ENCODE measurements at places on chromosomes 4 and X.

DNA sequence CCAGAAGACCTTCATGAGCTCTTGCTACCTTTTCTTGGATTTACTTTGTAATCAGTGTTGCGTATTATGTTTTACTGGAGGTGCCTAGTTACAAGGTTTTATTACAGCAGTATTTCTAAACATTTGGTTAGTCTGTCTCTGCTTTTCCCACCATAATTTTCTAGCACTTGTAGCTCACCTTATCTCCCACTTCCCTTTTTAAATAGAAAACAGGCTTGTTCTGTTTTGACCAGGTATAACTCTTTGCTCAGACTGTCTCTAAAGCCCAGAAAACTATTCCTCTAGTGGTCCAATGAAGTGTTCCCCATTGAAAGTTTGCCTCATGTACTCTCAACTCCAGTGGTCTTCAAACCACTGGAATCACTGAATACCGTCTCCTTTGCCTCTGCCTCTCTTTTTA, 43.9 kb downstream of the AFF1 start:
- no peak for DNase-seq

DNA sequence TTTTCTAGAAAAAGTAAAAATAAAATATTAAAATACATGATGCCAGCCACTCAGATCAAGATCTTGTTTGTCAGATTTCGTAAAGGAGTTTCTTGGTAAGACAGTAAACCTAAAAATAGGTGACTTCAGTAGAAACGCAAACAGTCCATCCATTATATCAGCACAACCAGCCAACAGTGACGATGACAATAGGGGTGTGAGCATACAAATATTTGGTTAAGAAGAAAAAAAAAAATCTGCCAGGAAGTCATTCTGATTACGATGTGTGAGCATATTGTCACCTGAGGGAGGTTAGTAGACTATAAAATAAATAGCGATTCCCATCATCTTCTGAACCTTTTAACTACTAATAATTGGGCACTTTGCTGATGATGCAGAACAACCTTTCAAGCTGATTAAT, 37.6 kb downstream of the SLC7A11 start:
- DNase-seq, result no peak

GRCh38 chr4:157005193-157005592, 33.6 kb upstream of the PDGFC start:
- no peak for DNase-seq

GRCh38 chr4:126451237-126451873, 1136.6 kb downstream of the FAT4 start:
- no peak for DNase-seq

- DNase-seq, result no peak
Measured at GRCh38 chr4:20474119-20474518, 222.4 kb downstream of the SLIT2 start.

DNA sequence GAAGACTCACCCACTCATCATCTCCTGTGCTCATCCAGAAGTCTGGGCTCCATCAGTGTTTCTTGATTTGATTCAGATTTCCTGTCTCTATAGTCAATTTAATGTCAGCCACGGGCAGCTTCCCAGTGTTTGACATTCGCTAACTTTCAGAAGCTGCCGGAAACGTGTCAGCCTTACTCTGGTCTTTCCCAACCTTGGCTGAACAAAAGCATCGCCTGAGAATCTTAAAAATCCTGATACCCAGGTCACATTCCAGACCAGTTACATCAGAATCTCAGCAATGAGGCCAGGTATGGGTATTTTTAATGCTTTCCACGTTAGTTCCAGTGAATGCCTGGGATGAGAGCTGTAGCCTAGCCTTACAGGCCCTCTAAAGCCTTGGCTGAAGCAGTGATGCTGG, 233.8 kb downstream of the FRMPD4 start:
- DNase-seq, result no peak

- peak; percentile 61 for DNase-seq
Measured at GRCh38 chr4:163164591-163164990, 2.1 kb downstream of the NAF1 start.

DNA sequence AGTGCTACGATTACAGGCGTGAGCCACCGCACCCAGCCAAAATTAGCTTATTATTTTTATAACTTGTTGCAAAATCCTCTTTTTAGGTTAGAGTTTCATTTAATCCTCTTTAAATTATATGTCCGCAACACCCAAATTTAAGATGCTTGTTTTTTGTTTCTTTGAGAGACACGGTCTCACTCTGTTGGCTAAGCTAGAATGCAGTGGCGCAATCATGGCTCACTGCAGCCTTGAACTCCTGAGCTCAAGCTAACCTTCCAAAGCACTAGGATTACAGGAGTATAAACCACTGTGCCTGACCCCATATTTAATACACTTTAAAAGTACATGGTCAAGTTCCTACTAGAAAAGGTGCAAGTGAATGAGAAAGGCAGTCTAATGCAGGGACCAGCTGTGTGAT, 2.2 kb downstream of the RBBP7 start:
- DNase-seq, result no peak

- no peak for DNase-seq
Measured at GRCh38 chr4:173153445-173153844, 15.2 kb upstream of the GALNT7 start.

DNA sequence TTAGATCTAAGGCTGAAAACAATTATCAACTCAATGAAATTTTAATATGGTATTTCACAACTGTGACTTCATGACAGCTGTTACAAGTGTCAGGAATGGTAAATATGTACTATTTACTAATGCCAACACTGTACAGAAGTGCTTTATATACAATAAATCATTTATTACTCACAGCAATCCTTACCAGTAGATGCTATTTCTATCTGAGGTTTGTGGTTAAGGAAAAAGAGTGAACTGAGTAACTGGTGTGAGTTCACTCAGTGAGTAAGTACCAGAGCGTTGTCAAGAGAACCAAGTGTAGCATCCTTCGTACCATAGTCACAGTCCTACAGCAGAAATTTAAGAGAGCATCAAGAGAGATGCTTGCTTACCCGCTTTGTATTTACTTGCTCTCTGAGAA, 23.3 kb downstream of the MTHFD2L start:
- DNase-seq, result no peak

- no peak for DNase-seq
Measured at GRCh38 chr4:79476196-79476595, 68.2 kb upstream of the GK2 start.

- DNase-seq, result no peak
Measured at GRCh38 chrX:41064018-41064417, 21.2 kb upstream of the USP9X start.

DNA sequence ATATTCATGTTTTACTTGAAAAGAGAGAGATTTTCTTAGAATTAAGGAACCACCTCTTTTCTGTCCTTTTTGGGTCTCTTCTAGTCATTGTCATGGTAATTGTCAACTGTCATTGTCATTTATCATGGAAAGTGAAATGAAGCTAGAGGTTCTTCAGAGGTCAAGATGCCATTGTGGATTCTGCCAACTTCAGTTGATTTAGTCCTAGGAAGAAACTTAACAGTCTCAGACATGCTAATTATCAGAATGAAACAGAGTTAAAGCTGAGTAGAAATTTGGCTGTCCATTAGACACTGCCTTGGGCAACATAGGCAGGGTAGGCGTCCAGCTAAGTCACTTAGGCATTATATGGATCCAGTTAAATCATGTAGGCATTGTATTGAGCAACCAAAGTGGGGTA, 796.1 kb upstream of the ADGRL3 start:
- no peak for DNase-seq

DNA sequence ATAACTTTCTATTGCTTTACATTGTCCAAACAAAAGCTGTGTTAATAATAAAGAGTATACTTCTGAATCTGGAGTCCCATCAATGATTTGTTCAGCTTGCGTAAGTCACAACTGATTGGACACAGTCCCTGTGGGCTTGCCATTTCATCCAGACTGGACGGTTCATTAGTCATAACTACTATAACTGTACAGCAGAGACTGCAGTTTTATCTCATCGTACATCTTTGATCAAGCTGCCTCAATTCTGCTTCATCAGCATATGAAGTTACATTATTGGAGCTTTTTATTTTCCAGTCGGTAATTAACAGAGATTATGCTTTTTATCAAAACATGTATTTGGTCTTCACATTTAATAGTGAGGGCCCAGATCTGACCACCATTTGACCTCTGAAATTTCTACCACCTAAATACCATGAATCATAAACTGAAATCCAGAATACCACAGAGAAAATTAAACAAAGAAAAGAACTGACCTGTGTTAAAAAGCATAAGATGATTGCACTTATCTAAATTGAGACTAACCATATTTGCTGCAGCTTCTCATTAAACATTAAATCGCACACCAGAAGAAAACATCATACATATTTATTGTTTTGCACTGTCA, 12.5 kb upstream of the MAB21L2 start:
- no peak for DNase-seq

DNA sequence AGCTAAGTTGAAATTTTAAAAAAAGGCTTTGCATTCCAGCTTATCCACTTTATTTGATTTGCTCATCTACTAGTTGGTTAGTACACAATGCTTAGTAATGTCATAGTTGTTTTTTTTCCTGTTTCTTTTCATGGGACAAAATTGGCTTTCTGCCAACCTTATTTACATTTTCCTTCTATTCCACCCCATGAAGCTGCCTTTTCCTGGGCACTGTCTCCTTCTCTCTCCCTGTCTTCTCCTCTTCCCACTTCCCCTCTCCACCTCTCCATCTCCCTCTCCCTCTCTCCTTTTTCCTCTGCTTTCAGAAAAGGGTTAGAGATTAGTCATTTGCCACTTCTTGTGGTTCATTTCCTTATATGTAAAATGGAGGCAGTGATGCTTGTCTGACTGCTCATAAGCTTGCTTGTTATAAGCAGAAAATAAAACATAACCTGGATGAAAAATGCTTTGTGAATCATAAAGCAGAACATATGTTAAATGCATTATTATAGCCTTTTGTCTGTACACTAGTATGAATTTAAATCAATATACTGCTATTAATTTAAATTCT, 181.9 kb downstream of the CEP135 start:
- DNase-seq, result no peak

DNA sequence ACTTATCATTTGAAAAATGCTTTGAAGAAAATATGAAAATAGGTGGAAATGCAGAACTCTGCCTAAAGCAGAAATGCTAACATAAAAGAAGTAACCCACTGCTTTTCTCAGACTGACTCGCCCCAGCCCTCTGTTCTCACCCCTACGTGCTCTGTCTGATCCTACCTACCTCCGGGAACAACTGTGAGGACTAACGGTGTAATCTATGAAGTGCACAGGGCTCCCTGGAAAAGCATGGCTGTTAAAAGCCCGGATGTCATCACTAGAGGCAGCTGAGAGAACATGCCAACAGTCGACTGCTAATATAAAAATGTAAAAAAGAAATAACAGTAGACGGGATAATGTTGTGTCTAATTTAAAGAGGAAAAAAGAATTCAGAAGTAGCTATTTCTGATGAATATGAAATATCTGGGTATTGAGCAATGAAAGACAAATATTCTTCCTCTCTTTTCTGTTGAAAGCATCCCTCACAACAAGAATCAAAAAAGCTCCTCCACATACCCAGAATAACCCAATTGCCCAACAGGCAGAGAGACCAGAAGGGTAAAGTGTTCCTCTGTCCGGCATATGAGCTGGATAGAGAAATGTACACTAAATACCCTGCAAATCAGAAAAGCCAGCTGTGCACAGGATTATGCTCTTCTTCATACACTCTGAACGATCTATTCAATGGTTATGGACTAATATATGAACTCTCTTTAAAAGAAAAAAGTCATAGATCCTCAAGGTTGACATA, 130.7 kb downstream of the TSPAN5 start:
- no peak for DNase-seq
